Smooth muscle cell of the brain vasculature (primary cell): ENCODE measurements at places on chromosomes 4 and X.

DNA sequence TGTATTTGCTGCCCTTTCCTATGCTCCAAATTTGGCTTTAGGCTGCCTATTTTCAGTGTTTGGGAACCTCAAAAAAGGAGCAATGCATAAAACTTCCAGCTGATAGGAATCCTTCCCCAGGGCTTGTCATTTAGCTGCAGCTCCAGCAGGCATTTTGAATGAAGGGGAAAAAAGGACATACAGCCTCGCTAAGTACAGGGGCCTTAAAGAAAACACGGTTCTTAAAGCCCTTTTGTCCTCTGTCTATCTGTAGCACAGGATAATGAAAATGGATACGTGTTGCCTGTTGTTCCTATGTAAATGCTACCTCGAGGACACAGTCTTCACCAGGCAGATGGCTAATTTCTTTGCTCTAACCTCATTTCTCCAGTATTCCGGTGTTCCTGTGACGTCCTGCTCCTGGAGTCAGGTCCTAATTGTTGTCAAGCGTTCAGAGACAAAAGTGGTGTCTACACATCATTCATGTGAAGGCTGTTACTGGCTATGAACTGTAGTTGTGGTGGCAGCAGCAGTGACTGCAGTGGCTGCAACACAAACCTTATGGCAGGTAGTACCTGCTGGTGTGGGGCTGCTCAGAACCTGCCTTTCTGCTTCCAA lies 117.4 kb downstream of the MGST2 start:
- DNase-seq, result no peak

GRCh38 chrX:118682258-118683014 lies 45.0 kb upstream of the IL13RA1 start:
- DNase-seq, result no peak

DNA sequence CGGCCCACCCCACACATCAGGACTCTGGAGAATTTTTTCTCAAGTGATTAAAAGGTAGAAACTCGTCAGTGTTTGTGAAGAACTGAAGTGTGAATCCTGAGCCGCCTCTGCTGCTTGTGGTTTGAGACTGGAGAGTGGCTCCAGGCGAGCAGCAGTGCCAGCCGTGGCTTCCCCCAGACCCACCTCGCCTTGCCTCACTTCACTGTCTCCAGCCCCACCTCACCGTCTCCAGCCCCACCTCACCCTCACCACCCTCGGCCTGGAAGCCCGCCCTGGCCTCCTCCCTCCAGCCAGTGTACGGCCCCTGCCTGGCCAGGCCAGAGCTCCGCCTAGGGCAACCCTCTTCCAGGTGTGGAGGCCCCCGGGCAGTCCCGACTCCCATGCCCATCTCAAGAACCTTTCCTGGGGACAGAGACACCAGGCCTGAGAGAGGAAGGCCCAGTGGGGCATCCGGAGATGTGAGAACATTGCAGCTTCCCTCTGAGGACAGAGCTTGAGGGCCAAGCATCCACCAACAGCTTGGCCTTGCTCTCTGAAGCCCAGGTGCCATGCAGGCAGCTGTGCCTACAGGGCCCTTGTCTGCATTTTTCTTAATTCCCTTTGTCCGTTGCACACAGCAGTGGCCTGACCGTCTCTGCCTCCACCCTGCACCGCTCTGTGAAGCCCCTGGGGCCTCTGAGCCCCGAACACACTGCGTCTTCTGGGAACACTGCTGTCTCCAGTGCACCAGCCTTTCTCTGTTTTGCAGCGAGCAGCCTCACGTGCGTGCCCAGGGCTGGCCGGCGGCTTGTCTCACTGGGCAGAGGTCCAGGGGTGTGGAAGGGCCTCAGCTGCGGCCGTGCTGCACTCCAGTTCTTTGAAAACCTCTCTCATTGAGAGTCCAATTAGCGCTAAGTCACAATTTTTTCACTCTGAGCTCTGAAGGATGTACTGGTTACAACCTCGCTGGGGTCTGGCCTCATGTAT lies 13.8 kb downstream of the SH3BP2 start:
- no peak for DNase-seq

- DNase-seq, result no peak
These were observed 91.5 kb downstream of the HPRT1 start for GRCh38 chrX:134551376-134552048.

DNA sequence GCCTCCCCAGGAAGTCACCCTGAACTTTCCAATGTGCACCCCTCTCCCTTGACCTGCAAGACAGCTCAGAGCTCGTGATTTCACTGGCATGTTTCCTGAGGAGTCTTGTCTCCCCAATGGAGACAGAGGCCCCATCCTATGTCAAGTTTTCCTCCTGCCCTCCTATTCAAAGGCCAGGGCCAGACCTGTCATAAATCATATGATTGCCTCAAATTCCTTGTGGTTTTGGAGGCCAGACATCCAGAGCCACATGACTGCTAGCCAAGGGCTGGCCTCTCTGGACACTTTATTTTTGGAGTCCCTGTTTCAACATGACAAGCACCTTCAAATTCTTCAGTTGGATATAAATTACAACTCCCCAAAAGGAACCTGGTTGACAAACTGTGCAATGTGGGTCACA lies 76.0 kb upstream of the TFDP3 start:
- no peak for DNase-seq

GRCh38 chr4:169566021-169566818 lies 46.2 kb downstream of the NEK1 start:
- peak; percentile 28 for DNase-seq

DNA sequence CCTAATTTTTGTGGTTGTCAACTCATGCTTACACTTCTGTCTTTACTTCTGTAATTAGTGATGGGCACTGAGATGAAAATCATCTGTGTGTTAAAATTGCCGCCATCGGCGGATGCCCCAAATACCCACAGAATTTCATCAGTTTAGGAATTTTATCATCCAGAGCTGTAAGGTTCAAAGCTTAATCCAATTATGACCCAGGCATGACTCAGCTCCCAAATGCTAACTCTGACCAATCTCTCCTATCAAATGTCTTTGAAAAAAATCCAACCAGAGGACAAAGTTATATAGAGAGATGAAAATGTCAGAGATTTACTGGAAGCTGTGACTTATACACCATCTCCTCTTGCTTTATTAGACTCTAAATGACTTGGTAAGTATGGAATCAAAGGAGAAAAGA lies 1048.7 kb upstream of the PRKX start:
- no peak for DNase-seq

DNA sequence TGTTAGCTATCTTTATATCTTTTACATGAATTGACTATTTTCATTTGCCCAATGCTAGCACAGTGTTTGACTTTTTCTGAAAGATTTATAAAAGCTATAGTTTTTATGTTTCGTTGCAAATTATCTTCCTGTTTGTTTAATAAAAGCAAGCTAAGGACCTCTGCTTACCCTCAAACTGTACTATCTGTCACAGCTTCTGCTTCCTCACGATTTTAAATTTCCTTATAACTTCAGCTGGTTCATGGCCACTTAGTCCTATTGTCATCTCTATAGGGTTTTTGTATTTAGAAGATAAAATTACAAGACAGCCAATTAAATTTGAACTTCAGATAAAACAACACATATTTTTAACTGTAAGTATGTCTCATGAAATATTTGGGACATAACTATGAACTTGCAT lies 494.0 kb downstream of the PDGFC start:
- no peak for DNase-seq

GRCh38 chr4:56315543-56315942 lies 71.7 kb downstream of the AASDH start:
- no peak for DNase-seq

GRCh38 chr4:7297374-7297773 lies 105.0 kb downstream of the SORCS2 start:
- DNase-seq, result no peak

DNA sequence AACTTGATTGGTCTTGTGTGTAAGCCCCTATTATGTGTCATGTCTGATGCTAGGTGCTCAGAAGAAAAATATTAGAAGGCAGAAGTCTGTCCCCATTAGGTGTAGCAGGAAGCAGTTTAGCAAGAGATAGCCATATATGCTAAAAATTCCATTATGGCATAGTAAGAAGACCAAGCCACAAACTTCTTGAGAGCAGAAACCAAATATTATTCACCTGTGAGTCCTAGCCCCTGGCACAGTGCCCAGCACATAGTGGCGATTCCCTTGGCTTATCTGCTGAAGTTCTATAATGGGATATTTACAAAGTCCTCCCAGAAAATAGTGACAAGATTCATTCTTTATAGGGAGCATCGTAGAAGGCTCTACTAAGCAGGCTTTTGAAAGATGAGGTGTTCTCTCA lies 174.4 kb downstream of the RAB28 start:
- DNase-seq, result no peak

DNA sequence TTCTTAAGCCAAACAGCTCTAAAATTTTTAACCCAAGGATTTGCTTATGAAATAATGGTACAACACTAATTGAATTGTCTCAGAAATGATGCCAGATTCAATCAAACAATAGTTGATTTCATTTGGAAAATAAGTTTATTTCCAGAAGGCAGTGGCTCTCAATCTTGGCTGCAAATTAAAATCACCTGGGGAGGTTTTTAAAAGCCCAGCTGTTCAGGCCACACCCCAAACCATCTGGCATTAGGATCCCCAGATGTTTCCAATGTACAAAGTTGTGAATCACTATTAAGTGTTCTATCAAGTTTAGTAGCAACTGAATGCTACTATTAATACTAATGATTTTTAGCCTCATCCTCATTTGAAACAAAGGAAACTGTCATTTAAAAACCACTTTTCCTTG lies 22.2 kb downstream of the TMEM184C start:
- no peak for DNase-seq

DNA sequence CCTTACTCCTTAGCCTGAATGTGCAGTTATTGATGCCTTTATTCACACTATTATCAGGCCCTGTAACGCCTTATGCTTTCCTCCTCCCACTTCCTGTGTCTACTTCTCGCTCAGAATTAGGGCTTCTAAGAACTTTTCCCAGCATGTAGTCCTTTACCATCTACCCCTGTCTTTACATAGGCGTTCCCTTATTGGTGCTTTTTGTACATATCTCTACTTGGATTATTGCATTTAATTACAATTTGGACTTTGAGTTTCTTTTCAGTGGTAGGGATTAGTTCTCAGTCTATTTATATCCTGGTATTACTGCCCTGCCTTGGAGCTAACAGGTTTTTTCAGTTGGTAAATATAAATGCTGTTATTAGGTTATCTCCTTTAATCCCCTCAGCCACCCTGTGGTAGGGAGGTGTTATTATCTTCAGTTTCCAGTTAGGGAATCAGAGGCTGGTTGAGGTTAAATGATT lies 84.0 kb downstream of the RBPJ start:
- DNase-seq, result no peak

DNA sequence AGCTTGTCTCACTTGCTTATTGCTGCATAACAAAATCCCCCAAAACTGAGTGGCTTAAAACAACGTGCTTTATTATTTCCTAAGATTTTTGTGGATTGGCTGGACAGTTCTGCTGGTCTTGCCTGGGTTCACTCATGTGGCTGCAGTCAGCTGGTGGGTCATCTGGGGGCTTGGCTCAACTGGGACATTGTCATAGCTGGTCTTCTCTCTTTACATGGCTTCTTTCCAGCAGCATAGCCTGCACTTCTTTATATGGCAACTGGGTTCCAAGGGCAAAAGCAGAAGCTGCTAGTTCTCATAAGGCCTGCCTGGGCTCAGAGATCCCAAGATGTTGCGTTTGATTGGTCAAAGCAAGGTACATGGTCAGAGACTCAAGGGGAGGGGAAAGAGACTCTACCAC lies 33.7 kb upstream of the STAG2 start:
- DNase-seq, result no peak

GRCh38 chr4:180436361-180436760 lies 1806.8 kb upstream of the TENM3 start:
- no peak for DNase-seq

DNA sequence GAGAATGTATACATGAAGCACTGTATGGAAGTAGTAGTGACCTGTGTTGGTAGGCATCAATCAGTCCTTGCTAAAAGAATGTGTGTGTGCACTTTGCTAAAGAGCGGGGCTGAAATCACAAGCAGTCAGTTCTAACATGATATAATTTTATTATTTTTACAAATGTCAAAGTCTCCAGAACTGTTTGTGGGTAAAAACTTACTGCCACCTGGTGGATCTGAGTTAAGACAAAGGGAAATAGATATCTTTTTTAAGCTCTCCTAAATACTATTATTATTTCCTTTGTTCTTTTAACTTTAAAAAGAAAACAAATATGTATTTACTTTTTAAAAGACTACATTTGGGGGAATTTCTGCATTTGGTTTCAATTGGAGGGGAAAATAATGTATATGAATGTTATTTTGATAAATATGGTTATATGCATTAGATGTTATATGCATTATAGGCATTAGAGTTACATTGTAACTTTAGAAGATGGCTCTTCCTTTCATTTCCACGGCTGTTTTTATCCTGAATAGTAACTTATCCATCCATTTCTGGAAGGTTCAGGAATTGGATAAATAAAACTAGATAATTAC lies 7.8 kb upstream of the CLOCK start:
- peak; percentile 10 for DNase-seq

DNA sequence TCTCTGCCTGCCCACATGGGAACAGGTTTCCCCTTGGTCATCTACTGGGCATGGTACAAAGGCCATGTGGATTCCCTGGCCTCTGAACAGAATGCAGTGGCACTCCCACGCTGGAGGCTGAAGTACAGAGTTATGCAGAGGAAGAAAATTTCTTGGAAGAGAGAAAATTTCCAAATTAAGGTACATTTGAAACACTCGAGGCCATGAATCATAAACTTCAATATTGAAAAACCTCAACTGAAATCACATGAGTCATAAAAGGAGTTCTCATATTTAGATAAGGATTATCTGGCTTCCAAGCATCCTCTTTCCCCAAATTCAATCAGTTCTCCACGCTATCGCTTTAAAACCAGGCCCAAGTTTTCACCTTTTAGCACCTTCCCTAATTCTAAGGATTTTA lies 28.1 kb upstream of the TXK start:
- DNase-seq, result no peak

DNA sequence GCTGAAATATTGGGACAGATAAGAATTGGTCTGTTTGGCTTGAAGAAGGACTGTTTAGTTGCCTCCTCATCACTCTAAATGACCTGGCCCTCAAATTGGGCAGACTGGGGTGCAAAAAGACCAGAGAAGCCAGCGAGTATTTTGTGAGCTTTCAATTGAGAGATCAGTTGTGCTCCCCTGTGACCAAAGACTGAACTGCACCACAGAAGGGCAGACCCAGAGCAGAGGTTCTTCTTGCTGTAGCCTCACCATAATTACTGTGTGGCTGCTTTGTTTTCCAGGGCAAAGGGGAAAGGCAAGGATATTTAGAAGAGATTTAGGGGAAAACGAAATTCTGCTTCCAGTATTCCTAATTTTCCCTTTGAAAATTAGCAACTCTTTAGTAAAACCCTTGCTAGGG lies 104.0 kb upstream of the MBNL3 start:
- no peak for DNase-seq

GRCh38 chrX:110286106-110286505 lies 31.8 kb downstream of the AMMECR1 start:
- no peak for DNase-seq

DNA sequence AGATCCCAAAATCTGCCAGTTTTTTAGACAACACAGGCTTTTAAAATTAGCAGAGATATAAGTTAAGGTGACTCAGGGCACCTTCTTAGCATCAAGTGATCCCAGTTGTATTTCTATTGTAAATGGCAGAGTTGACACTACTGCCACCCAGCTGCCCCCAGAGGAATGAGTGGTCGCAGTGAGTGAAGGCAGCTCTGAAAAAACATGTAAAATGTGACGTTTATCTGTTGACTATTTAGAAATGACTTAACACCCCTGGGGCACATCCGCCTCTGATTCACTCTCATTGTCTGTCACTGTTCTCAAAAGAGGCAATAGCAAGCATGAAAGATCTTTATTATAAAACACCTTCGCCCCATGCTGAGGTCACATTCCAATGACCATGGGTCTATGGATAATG lies 592.4 kb downstream of the ACTRT1 start:
- DNase-seq, result no peak

- DNase-seq, result no peak
These were observed 22.0 kb downstream of the ATP5ME start for GRCh38 chr4:651884-652642.
